Thyroid gland (tissue), 4 donors: ENCODE measurements at places on chromosomes 6 and 20.

DNA sequence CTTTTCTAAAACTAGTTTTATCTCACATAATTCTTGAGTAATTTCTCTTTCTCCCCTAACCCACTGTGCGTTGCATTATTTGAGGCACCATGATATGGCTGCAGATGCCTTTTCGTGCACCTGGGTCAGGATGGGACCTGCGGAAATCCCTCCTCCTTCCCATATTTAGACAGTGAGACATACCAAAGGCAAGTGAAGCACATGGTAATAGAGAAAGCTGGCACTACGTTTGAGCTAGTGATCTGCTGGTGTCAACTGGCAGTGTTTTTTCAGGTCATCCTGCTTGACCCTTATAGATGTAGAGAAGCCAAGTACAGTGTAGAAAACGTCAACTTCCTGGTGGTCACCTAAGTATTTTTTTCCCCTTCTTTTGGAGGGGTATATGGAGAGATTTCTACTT lies 71.7 kb downstream of the FOXO3 start:
- no peak for DNase-seq

DNA sequence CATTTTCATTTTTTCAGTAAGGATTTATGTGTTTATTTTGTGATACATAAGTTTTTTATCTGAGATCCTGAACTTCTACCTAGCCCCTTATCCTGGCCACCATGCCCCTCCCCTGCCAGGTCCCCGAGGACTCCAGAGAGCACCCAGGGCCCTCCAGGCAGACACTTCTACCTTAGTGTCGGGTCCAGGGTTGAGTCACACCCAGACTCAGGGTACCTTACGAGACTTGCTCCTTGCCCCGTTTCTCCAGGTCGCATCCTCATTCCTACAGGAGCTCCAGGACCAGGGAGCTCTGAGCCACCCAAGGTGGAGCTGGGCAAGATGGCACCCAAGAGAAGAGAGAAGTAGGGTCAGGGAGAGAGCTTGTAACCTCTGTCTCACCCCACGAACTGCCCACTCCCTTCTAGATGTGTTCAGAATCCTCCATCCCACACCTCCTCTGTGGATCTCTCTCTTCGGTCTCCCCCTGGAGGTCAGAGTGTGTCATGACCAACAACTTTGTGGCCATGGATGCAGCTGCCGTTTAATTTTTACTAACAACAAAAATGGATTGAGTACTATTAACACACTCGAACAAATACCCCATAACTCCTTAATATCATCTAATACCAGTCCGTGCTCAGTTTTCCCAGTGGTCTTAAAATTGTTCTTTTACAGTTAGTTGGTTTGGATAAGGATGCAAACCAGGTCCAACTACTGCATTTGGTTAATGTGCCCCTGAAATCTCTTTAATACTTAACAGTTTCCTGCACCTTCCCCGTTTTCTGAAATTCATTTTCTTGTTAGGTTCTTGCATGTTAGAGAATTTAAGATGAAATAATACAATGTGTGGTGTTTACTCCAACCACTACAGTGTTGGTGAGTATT lies 130.6 kb upstream of the INSM1 start:
- DNase-seq = peak; percentile 46

GRCh38 chr6:6417475-6417874 lies 97.0 kb upstream of the F13A1 start:
- no peak for DNase-seq

DNA sequence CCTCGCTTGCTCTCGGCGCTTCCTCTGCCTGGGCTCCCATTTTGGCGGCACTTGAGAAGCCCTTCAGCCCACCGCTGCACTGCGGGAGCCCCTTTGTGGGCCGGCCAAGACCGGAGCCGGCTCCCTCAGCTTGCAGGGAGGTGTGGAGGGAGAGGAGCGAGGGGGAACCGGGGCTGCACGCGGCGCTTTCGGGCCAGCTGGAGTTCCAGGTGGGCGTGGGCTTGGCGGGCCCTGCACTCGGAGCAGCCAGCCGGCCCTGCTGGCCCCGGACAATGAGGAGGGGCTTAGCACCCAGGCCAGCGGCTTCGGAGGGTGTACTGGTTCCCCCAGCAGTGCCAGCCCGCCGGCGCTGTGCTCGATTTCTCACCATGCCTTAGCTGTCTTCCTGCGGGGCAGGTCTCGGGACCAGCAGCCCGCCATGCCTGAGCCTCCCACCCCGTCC lies 10.2 kb upstream of the SRPK1 start:
- DNase-seq = no peak

DNA sequence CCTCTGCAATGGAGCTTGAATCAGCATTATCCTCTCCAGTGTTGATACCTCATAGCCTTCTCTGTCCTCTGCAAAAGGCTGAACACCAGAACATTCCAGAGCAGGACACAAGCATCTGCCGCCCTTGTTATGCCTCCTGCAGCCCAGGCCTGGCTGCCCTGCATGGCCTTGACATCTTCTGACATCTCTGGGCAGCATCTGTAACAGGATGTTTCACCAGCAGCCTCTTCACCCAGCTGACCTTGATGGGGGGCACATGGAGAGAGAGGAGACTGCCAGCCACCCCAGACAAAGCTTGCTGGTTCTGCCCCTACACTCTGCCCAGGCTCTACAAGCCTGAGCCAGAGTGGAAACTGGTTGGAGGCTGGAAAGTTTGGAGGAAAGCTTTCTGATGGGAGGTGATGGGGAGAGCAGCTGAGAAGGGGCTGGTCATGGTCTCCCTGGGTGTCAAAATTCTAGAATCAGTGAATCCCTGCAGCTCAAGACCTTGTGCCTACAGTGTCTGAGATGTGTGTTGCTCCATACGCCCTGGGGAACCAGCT lies 145.1 kb downstream of the MRPL14 start:
- no peak for DNase-seq

DNA sequence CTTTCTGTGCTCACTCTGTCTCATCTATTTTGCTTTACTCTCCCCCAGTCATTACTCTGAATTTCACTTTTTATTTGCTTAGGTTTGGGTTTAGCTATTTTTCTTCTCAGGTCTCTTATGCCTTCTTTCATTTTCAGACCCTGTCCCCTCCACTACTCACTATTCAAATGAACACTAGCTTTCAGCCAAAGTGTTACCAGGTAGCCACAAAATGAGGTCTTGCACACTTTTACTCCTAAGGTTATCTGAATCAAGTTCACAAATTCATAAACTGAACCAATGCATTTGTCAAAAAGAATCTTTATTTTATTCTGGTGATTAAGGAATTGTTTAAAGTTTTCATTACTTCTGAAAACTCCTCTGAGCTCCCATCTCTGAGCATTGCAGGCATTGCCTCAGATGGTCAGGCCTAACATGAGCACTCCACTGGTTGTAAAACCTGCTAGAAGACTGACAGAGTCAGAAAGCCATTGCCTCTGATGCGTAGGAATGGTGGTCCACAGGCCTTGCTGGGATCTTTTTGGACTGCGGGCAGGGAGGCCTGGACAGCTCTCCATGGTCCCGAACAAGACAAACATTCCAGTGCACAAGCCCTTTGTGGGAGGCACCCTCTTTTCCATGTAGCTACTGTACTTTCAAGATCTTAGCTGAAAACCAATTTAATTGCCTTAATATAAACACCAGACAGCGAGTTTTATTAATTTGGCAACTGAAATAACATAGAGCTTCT lies 48.5 kb downstream of the FYN start:
- no peak for DNase-seq

DNA sequence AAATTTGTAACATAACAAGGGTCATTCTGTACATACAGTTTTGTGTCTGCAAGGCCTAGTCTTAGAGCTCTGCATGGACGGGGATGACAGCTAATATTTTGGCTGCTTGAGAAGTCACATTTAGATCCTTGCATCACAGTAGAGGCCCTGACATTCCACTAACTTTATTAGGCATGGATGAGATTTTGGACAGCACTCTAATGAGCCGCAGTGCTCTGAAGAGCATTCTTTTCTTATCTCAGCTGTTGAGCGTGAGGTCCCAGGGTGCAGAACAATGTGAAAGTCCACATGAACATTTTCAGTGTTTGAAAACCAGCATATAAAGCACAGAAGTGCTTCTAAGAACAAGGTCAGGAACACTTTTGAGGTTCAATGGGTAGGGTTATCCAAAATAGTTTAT lies 58.9 kb downstream of the IPCEF1 start:
- peak; percentile 50 for DNase-seq

DNA sequence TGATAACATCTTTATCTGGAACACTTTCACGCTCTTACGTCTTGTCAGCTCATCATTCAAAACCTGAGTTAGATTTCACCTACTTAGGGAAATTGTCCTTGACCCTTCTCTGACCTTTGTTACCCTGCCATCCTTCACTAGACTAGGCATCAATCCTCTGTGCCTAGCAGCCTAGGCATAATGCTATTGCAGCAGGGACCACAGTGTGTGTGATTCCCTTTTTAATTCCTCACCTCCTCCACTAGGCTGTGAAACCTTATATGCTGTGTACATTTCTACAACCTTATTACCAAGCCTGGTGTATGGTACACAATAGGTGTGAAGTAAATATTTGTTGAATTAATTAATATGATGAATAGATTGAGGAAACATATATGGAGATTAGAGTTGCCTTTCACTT lies 66.7 kb upstream of the DEFB112 start:
- no peak for DNase-seq

- DNase-seq = no peak
These were observed 11.5 kb upstream of the SRF start for GRCh38 chr6:43159599-43159998.

- DNase-seq = peak; percentile 8
These were observed 201.3 kb upstream of the DTNBP1 start for GRCh38 chr6:15864038-15864707.

- no peak for DNase-seq
These were observed 7.8 kb downstream of the TDP2 start for GRCh38 chr6:24658573-24659560.

- no peak for DNase-seq
These were observed 54.5 kb downstream of the KIAA0408 start for GRCh38 chr6:127404594-127405178.

- no peak for DNase-seq
These were observed 210.9 kb upstream of the CST7 start for GRCh38 chr20:24738058-24738775.

GRCh38 chr6:16437095-16437494 lies 198.7 kb downstream of the GMPR start:
- DNase-seq = no peak

DNA sequence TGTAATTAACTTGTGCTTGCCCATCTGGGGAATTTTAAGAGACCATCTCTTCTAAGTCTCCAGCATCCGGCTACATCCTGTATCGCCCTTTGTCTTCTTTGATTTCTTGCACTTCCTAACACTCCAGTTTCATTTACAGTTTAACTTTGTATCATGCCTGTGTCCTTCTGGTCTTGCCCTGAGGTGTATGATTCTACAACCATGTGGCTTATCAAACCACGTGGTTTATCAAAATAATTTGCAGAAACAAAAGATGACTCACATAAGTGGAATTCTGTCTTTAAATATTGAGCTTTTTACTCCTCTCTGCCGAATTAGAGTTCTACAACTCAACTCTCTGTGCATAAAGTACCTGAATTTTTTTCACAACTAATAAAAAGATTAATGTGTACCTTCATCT lies 580.7 kb downstream of the KIF16B start:
- DNase-seq = no peak

- no peak for DNase-seq
These were observed 184.4 kb downstream of the HS3ST5 start for GRCh38 chr6:114158411-114158810.

DNA sequence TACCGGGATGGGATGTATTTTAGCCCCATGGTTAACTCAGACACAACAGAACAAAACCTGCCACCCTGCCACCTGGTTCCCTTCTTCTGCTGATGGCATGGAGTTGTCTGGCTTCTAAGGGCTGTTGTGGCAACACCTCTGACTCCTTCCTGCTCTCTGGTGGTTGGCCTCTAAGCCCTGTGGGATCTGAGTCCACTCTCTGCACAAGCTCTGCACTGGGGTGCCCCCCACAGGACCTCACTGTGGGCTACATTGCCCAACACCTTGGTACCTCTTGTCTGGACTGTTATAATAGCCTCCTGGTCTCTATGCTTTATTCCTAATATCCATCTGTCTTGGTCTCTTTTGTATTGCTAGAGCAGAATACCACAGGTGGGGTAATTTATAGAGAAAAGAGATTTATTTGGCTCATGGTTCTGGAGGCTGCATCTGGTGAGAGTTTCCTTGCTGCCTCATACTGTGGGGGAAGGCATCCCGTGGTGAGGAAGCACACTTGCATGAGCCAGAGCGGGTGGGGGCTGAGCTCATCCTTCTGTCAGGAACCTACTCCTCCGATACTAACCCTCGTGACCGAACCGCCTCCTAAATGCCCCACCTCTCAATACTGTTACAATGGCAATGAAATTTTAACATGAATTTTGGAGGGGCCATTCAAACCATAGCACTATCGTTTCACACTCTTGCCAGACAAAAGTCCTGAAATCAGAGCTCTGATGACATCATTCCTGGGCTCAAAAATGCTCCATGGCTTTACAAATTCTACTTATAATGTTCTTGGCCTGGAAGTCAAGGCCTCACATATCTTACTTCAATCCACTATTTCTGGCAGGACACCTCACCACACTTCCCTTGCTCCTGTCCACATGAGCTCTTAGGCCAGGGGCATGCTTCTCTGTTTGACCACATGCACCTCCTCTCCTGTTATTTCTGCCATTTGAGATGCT lies 127.2 kb downstream of the PAX1 start:
- no peak for DNase-seq

DNA sequence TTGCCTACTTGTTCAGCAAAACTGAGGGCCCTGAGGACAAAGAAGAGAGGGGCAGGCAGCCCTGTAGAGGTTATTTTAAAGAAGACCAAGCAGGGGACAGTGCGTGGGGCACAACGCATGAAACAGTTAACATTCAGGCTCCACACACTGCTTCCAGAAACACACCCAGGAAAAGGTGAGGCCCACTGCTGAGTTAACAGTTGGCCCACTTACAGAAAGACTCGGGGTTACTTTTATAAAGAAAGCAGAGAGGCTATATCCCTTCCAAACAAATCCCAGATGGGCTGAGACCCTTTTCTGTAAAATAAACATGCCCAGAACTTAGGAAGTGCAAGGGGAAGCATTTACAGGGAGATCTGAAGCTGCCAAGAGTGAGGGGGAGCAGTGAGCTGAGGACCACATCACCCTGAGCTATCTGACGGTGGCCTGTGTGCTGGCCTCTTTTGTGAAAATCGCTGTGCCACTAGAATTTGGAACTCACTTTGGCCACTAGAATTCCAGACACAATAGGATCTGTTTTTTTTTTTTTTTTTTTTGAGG lies 49.8 kb upstream of the SSTR4 start:
- no peak for DNase-seq

GRCh38 chr6:166957087-166957804 lies 896 bp upstream of the RNASET2 start:
- peak; percentile 78 for DNase-seq

DNA sequence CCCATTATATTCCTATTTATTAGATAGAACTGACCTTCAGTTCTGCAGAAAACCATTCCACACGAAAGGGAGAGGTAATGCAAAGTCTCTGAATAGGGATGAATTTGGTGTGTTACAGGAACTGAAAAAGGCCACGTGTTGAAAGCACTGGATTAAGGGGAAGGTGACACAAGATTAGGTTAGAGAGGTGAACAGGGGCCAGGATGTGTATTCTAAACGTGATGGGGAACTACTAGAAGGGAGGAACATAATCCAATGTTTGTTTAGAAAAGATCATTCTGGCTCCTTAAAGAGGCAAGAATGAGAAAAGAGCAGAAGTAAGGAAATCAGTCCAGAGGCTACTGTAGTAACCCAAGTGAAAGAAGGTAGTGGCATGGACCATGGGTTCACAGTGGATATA lies 6.3 kb upstream of the ZKSCAN8 start:
- DNase-seq = no peak

GRCh38 chr6:45644720-45645119 lies 267.0 kb upstream of the SUPT3H start:
- no peak for DNase-seq
